ENCODE measurements at places on chromosomes 13 and 19.

DNA sequence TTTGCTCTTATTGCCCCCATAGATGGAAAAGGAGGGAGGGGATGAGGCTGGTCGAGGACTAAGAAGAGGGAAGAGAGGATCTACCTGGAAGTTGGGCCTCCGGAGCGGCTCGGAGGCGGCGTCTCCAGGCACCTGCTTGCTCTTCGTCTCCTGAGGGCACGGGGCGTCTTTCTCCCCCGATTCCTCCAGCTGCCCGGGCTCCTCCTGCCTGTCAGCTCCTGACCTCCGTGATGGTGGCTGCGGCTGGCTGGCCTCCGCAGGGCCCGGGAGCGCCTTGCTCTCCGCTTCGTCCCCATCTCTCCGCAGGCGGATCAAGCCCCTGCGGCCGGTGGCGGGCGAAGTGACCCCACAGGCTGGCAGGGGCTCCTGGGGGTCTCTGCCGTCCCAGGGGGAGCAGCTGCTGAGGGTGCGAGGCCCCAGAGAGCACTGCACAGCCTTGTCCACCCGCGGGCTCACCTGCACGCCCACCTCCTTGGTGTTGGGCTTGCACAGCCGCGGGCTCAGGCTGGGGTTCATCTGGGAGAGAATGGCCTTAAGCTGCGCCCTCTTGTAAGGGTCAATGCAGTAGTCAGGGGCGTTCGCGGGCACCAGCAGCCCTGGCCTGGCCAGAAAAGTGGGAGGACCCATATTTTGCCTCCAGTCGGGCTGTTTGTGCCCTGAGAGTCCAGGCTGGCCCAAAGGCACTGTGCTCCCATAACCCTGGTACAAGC, 3.8 kb downstream of the ZAR1L start:
- DNase-seq, result no peak

DNA sequence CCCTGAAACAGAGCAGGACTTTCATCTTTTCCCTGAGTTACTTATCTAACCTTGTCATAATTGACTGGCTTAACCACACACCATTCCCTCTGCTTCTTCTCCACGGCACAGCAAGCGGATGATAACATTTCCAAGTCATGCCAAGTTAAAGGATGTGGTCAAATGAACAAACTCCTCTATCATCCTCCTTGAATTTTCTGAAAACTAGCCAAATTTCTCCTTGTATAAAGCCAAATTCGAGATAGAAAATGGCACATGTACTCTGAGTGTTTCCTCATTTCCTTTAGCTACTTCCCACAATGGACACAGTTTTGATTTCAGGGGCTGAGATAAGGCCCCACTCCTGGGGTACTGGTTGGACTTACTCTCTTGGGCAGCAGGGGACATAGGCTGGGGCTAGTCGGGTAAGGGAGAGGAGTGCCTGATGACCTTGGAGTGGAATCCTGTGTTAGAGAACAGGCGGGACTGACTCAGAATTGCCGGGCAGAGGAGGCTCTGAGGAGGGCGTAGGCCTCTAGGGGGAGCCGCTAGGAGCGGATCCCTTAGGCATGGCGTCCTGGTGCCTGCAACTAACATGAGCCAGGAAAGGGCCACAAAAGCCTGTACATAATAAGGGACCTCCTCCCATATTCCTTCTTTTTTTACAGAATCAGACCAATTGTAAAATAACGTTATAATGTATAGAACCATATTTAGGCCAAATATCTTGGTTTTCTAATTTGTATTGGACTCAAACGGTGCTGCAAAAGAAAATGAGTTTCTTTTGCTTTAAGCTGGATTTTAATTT, 20.3 kb upstream of the TMTC4 start:
- peak; percentile 43 for DNase-seq

GRCh38 chr19:49570997-49571676, 9.2 kb downstream of the NOSIP start:
- no peak for DNase-seq

GRCh38 chr13:84684804-84685203, 802.5 kb upstream of the SLITRK1 start:
- DNase-seq, result no peak

GRCh38 chr13:40101708-40102359, 446.4 kb downstream of the COG6 start:
- DNase-seq, result no peak

DNA sequence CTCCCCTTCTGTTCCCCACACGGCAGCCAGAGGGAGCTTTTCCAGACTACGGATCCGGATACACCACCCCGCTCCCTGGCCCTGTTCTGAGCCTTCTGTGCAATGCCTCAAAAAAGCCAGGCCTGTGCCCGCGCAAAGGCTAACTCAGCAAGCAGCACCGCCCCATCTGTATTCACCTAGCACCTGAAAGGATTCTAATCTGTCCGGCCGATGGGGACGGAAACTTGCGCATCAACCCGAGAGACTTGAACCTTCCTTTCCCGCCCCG, 589 bp downstream of the ZBTB45 start:
- DNase-seq, result peak; percentile 67

DNA sequence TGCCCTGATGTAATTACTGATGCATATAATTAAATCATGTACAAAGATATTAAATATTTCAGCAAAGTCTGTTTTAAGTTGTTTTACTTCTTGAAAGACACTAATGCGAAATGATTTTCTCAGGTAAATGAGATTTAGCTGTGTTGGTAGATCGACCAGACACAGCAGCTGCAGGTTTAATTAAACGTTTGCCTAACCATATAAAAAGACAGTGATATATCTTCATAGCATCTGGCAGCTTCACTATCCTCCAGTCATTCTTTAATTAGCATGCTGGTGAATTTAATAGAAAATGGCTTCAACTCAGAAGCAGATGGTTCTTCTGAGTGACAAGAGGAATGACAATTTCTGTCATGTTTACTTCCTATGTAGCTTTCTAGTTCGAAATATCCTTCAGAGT, 69.3 kb downstream of the NHLRC3 start:
- DNase-seq, result no peak

Measured in mucosa of descending colon (tissue), 3 donors.